Melanocyte of skin (primary cell): ENCODE measurements at places on chromosomes 2 and 18. TPM values are rescaled to one million over a fixed set of nuclear protein-coding genes. Genes with fewer than 3 reads are reported as not detected.

Gene DCDC2C
- not detected in 2 replicates for total RNA-seq

Gene RGPD3
- total RNA-seq = 0.33 and 0.46 TPM in 2 replicates

Gene ICA1L
- 2.5 and 2.8 TPM in 2 replicates for total RNA-seq

Gene BOK
- 3.3 and 4.6 TPM in 2 replicates for total RNA-seq

Gene AQP12B
- total RNA-seq = not detected in 2 replicates

Gene PLEKHM3
- total RNA-seq = 16.0 and 19.6 TPM in 2 replicates

Gene POTEI
- not detected in 2 replicates for total RNA-seq

Gene STK39
- 14.7 and 21.7 TPM in 2 replicates for total RNA-seq

Gene PLCD4
- 9.6 and 10.9 TPM in 2 replicates for total RNA-seq
